ENCODE measurements at places on chromosomes 11 and 22. TPM values are rescaled to one million over a fixed set of nuclear protein-coding genes. Genes with fewer than 3 reads are reported as not detected.

The SF3A1 gene
- polyA plus RNA-seq, result 140 TPM

The CDHR5 gene
- 0.71 TPM for polyA plus RNA-seq

- no peak for DNase-seq
Measured at GRCh38 chr11:14373941-14374646, 15.1 kb upstream of the RRAS2 start.

DNA sequence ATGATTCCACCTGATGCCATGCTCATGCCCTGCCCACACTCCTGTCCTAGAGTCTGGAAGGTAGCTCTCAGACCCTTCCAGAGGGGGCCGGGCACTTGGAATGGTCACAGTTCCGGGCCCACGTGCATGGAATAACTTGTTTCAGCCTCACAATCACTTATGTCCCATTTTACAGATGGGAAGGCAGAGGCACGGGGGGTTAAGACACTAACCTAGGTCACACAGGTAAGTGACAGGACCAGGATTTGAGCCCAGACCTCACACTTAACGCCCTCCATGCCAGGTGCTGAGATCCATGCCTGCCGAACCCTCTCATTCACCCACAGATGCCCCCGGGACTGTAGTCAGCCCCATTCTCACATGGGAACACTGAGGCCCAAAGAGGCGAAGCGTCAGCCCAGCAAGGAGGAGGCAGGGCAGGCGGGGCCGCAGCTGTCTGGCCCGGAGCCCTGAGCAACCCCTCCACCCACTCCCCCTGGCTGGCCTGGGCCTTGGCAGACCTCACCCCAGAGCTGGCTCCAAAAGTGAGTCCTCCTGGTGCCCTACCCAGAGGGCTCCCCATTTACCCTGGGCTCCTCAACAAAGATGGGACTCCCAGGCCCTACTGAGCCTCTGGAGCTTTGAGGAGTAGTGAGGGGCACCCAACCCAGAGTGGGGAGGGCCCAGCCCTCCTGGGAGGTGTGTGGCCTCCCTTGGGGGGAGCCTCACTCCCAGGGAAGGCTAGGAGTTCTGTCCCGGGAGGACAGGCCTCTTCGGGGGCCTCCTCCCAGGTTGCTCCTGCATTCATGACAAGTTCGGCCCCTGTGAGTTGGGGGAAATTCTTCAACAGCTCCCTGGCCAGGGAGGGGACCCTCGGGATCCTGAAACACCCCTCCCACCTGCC lies 2.4 kb upstream of the ALDH3B1 start:
- no peak for DNase-seq

DNA sequence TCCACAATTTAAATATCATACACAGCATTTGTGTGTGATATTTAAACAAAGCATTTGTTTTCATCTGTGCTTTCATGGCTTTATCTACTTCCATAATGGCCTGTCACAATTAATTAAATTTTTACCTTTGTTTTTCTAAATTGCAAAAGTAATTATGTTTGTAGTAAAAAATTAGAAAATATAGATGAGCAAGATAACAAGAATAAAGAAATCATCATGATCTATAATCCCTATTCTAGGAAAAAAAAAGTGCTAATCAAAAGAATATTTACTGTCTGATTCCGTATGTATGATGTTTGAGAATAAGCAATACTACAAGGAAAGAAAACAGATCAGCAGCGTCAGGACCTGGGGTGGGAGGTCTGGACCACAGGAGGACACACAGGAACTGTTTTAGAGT lies 149.9 kb downstream of the NCAM1 start:
- no peak for DNase-seq
